Suprapubic skin (tissue), 4 donors: ENCODE measurements at places on chromosomes 5 and 9. TPM values are rescaled to one million over a fixed set of nuclear protein-coding genes. Genes with fewer than 3 reads are reported as not detected.
A peak's percentile ranks its signal among the peaks of the same experiment; 100 is the strongest.

DNA sequence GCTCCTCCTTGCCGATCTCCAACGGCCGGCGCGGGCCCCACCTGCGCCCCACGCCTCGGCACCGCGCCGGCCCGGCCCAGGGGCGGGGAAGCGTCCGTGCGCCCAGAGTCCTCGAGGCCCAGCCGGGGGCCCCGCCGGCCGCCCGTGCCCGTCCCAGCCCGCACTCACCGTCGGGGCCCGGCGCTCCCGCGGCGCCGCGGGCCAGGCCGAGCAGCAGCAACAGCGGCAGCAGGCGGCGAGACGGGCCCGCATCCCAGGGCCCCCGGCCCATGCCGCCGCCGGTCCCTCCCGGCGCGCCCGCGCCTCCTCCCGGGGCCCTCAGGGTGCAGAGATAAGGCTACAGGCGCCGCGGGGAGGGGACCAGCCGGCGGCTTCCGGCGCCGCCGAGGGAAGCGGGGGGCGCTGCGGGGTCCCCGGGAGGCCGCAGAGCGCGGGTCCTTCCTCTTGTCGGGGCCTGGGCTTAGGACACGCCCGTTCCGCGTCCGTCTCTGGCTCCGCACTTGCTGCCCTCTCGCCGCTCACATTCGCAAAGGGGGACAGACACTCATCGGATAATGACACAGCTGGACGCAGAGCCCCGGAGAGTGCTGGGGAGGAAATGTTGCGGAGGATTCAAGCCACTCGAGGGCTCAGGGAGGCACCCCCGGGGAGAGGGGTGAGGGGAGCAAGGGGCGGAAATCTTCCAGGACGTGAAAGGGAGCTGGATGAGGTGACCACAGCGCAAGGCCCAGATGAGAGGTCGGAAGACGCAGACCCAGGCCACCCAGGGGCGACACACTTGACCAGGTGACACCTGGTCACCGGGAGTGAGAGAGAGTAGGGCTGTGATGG is at the start of gene SUSD1:
Gene SUSD1, minus strand, starts transcription at position 333 of the 831 bp plus-strand sequence. Its CDS starts 62 bp downstream, at position 271.
- peak; percentile 72 for DNase-seq

GRCh38 chr9:124799274-124800006 is 22.5 kb downstream of the OLFML2A start:
- DNase-seq: no peak

DNA sequence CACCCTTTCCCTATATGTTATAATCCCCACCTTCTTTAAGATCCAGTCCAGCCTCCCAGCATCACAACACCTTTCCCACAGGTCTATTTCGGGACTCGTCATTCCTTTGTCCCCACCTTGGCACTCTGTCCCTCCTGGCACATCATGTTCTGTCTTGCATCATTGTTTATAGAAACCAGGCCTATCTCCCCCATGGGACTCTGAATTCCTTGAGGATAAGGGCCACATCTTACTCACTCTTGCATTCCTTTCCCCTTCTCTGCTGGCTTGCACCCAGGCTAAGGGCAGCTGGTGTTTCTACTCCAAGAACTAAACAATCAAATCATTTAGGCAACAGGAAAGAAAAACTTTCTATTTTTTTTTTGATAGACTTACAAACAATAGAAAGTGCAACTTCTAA is 205.7 kb downstream of the AGTPBP1 start:
- no peak for DNase-seq

DNA sequence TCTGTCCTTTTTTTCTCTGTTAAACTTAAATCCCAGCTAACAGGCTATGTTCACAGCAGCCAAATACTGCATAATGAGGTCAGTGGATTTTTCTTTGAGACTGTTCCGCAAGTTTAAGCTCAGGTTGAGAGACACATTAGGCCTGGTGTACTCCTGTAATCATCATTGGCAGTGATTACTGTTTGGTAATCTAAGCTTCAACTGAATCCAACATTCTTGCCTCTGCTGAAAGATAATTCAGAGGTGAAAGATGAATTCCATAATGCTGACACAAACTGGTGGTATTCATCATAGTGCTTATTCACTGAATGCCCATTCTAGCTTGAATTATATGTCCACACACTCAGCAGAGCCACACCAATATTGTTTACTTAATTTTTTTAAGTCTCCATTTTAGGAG is 108.5 kb downstream of the NFIB start:
- no peak for DNase-seq

Gene CNTNAP3
- total RNA-seq: 30.7 TPM

Gene SLC25A2
- 4.5 TPM for total RNA-seq
